ENCODE measurements at places on chromosomes 5 and 9.

- no peak for DNase-seq
Measured at GRCh38 chr5:173644673-173645436, 28.4 kb upstream of the BOD1 start.

DNA sequence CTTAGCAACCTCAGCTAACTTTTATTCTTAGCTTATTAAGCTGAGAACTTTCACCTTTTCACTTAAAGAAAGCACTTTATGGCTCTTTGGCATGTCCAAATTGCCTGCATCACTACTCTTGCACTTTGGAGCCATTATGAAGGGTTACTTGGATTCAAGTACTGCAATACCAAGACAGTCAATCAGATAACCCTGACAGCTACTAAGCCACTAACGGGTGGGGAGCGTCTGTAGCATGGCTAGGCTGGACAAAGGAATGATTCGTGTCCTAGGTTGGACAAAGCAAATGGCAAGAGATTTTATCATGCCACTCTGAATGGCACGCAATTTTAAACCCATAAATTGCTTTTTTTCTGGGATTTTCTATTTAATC is 39.6 kb downstream of the TRPM6 start:
- DNase-seq = no peak

- DNase-seq = peak; percentile 55
Measured at GRCh38 chr9:108272349-108272899, 583.4 kb downstream of the ACTL7B start.

- DNase-seq = no peak
Measured at GRCh38 chr5:149628221-149628620, 46.9 kb downstream of the ARHGEF37 start.
